ENCODE measurements at places on chromosomes 5 and 9.

DNA sequence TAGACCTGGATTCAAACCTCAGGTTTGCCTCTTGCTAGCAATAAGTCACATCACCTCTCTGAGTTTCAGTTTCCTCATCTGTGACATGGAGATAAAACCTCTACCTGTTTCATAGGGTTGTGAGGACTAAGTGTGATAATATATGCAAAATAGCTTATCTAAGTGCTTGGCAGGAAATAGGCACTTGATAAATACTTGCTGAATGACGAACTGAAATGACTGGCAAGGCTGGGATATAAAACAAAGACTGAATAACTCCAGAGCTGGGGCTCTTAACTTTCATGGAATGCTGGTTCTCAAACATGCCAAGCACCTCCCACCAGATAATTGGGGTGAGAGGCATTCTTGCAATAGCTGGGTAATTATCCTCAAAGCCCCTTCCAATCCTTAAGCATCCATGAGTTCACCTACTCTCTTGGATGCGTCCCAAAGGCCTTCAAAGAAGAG lies 87.6 kb downstream of the ADRB2 start:
- DNase-seq: no peak

DNA sequence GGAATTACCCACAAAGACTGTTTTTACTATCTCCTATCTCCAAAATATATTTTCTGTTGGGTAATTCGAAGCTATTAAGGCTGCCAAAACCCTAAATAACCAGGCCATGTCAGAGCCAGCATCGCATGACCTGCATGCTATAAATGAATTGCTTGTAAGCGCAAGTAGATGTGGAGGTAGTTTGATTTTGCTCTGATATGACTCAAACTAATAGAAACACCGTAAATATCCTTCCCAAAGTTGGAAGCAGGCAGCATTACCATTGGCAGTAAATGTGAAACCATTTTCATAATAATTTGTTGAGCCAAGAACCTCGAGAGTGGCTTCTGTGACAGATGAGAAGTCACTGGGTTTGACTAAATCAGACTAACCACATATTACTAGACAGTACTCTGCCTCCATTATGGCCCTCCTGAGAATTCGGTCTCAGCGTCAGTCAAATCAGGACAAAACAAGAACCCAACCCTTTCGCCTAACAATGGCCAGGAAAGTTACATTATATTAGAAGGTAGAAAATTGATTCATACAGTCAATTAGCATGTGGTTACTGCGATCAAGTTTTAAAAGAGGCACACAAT lies 289.8 kb downstream of the SPOCK1 start:
- no peak for DNase-seq

GRCh38 chr9:6355728-6356127 lies 27.6 kb downstream of the TPD52L3 start:
- no peak for DNase-seq

DNA sequence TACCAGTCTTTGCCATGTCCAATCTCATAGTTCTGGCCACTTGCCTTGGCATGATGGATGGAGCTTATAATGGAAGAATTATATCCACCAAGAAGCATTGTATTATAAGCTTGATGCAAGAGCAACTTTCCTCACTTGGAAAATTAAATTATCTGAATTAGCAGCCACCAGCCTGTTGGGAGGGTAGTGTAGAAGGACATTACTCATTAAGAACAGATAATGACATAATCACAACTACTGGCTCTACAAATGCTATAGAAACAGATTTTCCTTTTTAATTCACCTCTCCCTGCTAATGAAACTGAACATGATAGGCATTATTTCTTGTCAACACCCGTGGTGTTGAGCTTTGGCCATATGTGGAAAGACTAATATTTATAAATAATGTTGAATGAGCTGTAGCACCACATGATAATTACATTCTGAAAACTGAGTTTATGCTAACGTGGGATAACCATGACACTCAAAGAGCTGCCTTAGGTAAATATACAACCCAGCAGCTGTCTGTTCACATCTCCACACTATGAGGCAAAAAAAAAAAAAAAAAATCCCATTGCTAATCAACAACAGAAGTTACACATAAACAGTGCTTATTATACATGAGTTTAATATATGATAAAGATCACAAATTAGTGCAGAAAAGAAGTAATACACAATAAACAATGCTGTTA lies 48.1 kb upstream of the NR4A3 start:
- no peak for DNase-seq

GRCh38 chr5:172410662-172411483 lies 43.5 kb downstream of the SH3PXD2B start:
- DNase-seq: no peak

DNA sequence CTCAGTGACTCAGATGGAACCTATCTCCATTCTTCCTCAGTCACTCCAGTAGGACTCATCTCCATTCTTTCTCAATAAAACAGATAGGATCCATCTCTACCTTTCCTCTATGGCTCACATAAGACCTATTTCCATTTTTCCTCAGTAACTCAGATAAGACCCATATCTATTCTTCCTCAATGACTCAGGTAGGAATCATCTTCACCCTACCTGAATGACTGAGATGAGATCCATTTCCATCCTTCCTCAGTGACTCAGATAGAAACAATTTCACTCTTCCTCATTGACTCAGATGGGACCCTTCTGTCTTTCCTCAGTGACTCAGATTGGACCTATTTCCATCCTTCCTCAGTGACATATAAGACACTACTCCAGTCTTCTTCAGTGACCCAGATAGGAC lies 165.1 kb downstream of the FBXO4 start:
- no peak for DNase-seq

GRCh38 chr9:88583901-88584596 lies 49.1 kb downstream of the NXNL2 start:
- no peak for DNase-seq

Data from activated CD4-positive, alpha-beta T cell treated with anti-CD3 and anti-CD28 coated beads for 1 hour (primary cell).